ENCODE measurements at places on chromosomes 1 and 21.

GRCh38 chr1:32220746-32221580 lies 1.2 kb downstream of the TMEM234 start:
- DNase-seq, result no peak

- no peak for DNase-seq
These were observed 135.7 kb downstream of the CTH start for GRCh38 chr1:70546726-70547125.

DNA sequence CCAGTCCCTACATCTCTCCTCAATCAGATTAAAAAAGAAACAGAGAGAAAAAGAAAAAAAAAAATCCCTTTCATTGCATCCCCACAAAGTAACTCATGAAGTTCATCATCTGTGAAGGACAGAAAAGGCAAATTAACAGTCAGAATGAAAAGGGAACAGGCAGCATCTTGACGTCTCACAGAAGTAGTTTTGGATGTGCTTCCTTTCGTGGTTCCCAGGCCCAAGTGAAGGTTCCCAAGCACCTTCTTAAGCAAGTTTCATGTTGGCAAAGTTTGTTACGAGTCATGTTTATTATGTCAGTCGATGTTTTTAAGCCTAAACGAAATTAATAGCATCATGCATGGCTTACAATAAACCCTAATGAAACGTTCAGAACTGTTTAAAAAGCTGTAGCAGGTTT lies 475.2 kb downstream of the SETD4 start:
- DNase-seq, result no peak

DNA sequence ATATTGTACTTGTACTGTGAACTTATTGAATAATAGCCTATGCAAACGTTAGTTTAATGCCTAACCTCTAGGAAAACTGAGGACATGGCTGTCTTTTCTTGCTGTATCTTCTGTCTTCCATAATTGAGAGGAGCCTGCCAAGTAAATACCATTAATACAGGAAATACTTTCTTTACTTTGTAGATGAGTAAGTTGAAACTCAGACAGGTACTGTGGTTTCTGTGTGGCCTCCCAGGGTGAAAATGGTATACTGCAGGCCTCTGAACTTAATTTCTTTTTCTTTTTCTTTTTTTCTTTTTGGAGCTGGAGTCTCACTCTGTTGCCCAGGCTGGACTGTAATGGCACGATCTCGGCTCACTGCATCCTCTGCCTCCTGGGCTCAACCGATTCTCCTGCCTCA lies 208.8 kb upstream of the ADGRL4 start:
- DNase-seq, result no peak

Measured in cerebellar nuclear complex (tissue), 1 donor.